ENCODE measurements at places on chromosomes 16 and 17.

DNA sequence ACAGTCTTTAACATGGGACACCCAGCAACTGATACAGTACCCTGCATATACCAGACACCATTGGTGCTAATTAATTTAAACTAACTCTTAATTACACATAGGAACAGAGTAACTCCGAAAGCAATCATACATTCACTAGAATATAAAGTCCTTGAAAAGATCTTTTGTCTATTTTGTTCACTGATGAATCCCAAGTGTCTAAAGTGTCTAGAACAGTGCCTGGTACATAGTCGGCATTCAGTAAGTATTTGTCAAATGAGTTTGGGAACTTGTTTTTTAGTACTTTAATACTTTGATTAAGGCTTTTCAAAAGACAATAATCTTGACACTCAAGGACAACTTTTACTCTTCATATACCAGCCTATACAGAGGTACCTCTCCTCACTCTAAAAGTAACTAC lies 13.8 kb downstream of the YWHAE start:
- DNase-seq: no peak

- peak; percentile 65 for DNase-seq
These were observed 142.3 kb downstream of the ZFHX3 start for GRCh38 chr16:72905581-72905980.

- no peak for DNase-seq
These were observed 5.6 kb upstream of the ANKS4B start for GRCh38 chr16:21227866-21228265.

- no peak for DNase-seq
These were observed 494.6 kb downstream of the CDH11 start for GRCh38 chr16:64627288-64627687.

- DNase-seq: no peak
These were observed 2.7 kb downstream of the TXNDC17 start for GRCh38 chr17:6643451-6644125.

GRCh38 chr17:4152471-4152870 lies 9.5 kb downstream of the CYB5D2 start:
- no peak for DNase-seq

DNA sequence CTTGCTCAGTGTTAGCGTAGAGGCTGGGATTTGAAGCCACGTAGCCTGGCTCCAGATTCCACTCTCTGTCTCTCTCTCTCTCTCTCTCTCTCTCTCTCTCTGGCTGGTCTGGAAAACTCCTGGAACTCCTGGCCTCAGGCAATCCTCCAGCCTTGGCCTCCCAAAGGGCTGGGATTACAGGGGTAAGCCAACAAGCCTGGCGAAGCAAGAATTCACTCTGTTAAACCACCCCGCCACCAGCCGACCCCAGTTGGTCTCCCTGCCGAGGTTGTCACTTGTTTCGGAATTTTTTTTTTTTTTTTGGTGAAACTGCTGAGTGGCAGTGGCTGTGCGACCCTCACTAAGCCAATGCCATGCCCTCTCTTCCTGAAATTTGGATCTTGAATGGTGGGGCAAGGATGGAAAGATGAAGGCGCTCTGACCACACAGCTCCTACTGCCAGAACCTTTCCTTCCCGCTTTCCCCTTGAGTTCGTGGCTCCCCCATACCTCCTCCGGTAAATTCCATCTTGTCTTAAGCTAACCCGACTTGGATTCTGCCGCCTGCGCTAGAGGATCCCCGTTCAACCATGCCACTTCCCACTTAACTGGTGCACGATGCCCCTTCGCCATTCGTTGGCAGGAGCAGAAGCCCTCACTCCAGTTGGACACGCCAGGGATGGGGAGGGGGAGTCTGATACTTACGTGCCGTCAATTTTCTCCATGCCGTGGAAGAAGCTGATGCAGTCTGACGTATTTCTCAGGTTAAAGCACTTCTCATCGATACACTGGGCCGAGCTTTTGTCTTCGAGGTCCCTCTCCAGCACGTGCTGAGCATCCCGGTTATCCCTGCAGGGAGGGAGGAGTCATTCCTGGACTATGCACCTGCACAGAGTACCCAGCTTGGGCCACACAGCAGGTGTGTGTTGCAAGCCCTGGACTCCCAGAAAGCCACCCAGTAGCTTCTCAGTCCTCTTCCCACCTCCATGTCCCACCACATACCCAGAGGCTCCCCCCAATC lies 13.1 kb downstream of the TEKT5 start:
- no peak for DNase-seq

GRCh38 chr16:56191156-56191815 lies at the start of gene GNAO1:
Gene GNAO1 (plus strand): TSS chr16:56191489. CDS start chr16:56192236, 747 bp downstream.
- no peak for DNase-seq

Data from kidney epithelial cell (primary cell).